Activated T-helper 1 cell treated with Interleukin-2 at 50 U/mL for 16 hours (primary cell): ENCODE measurements at places on chromosomes 5 and 9.

DNA sequence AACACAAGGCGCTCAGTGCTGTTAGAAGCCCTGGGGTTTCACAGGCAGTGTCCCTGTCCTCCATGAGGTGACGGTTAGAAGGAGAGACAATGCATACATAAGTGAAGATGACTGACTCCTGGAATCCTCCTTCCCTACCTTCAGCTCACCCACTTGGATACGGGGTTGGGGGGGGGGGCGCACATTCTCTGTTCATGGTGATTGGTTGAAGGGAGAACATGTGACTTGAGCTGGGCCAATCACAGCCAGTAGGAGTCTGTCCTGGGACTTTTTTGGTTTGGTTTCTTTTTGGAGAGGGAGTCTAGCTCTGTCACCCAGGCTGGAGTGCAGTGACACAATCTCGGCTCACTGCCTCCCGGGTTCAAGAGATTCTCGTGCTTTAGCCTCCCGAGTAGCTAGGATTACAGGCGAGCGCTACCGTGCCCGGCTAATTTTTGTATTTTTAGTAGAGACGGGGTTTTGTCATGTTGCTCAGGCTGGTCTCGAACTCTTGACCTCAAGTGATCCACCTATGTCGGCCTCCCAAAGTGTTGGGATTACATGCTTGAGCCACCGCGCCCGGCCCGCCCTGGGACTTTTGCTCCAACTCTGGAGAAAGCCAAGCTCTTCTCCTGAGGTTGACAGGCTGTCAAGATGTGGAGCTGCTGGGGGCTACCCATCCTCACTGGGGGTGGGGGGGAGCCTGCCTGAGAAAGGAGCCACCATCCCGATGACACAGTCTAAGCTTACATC lies 30.8 kb downstream of the SH3PXD2B start:
- DNase-seq, result no peak

DNA sequence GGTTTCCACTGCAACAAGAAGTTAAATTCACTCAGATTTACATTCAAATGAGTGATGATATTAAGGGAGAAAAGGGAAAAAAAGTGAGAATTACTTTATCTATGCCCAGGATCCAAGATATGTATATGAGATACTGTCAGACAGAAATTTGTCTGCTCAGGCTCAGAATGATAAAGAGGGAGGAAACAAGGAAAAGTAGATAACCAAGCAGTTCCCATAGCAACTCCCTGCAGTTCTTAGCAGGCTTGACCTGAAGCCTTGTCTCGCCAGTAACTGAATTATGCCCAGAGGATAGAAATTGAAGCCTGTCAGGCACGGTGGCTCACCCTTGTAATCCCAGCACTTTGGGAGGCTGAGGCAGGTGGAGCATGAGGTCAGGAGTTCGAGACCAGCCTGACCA lies 304.4 kb downstream of the TLE1 start:
- no peak for DNase-seq

DNA sequence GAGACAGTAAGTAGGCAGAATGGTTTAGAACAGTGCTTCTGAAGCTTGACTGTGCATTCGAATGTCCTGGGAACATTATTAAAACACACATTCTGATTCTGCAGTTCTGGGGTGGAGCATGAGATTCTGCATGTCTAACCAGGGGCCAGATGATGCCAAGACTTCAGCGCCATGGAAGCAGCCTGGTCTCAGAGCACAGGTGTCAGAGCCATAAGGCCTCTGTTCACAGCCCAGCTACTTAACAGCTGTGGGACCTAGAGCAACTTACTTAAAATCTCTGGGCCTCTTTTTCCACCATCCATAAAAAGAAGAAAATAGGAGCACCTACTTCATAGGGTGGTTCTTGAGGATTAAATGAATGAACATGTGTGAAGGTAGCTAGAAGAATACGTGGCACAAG lies 84.0 kb downstream of the GNAQ start:
- no peak for DNase-seq

- no peak for DNase-seq
Measured at GRCh38 chr5:57825031-57825686, 342.5 kb upstream of the ACTBL2 start.

GRCh38 chr5:83467371-83468035 lies 4.0 kb upstream of the VCAN start:
- no peak for DNase-seq

- DNase-seq, result no peak
Measured at GRCh38 chr9:109304347-109304746, 16.5 kb downstream of the EPB41L4B start.

DNA sequence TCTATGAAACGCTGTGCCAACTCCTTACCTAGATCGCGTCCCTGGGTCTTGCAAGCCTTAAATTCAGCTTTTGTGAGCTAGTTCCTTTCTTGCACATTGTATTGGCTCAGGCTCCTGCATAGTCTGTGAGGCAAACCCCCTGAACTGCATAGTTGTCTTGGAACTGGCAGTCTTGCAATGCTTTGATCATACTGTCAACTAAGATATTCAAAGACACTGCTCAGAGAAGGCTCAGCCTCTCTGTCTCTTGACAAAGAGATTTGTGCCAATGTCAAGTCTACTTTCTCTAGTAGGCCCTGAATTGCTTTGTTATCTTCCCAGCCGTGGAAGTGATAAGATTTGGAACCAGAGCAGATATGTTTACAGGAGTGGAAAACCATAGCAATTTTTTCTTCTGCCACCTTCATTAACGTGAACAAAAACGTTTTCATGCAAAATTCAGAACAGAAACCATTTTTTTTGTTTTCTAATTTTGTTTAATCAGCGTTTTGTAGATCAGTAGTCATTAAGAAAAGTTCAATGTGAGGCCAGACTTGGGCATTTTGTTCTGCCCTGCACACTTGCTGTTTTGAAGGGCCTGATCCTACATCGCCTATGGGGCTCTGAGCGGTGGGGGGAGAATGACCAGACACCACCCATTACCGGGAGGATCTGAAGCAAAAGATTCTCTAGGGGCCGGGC lies 27.6 kb upstream of the ENTREP1 start:
- no peak for DNase-seq
